ENCODE measurements at places on chromosomes 1 and 21.
A peak's percentile ranks its signal among the peaks of the same experiment; 100 is the strongest.

DNA sequence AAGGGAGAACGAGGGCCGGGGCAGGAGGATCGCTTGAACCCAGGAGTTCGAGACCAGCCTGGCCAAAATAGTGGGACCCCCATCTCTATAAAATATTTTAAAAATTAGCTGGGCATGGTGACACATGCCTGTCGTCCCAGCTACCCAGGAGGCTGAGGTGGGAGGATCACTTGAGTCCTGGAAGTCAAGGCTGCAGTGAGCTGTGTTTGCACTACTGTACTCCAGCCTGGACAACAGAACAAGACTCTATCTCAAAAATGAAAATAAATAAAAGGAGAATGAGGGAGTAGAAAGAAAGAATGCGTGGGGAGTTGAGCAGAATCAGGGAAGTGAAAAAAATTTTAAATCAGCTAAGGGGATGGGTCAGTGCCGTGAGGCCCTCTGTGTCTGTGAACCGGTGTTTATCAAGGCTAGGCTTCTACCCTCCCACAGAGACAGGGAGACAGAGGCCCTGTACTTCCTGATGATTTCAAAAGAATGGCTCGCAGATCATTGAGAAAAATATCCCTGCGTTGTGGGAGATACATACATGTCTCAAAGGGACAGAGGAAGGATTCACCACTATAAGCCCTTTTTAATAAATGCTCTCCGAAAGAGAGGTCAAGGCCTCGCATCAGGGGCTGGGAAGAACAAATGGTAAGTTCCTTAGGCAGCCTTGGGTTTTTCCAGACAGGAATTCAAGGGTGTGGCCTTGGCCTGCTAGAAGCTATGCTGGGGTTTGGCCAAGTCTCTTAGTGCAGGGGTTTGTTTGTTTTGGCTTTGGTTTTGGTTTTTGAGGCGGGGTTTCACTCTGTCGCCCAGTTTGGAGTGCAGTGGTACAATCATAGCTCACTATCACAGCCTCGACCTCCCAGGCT is 20.7 kb downstream of the IL10RB start:
- no peak for DNase-seq

DNA sequence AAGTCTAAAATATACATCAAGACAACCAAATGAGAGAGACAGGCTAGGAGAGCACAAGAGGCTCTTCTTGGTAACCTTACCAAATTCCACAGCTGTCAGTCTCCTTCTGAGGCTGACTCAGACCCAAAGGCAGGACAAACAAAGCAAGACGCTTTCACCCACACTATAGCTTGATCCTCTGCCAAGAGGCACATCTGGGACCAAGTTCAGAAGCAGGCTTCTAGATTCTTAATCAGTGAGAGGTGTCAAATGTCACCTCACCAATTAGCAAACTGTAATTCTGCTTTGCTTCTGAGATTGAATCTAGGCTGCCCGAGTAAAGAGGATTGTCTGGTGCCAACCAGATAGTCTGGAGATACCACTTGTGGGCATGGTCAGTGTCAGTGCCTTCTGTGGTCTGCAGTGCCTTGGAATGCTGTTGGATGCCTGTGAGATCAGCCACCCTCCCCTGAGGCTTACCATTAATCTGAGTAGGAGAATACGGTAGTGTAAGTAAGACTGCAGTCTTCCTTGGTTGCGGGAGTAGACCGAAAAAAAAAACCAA is 151.0 kb downstream of the FMN2 start:
- DNase-seq = peak; percentile 94

- DNase-seq = peak; percentile 66
Measured at GRCh38 chr1:42682739-42683531, 717 bp downstream of the YBX1 start.

- DNase-seq = no peak
Measured at GRCh38 chr1:44862829-44863401, 19.9 kb upstream of the PTCH2 start.

DNA sequence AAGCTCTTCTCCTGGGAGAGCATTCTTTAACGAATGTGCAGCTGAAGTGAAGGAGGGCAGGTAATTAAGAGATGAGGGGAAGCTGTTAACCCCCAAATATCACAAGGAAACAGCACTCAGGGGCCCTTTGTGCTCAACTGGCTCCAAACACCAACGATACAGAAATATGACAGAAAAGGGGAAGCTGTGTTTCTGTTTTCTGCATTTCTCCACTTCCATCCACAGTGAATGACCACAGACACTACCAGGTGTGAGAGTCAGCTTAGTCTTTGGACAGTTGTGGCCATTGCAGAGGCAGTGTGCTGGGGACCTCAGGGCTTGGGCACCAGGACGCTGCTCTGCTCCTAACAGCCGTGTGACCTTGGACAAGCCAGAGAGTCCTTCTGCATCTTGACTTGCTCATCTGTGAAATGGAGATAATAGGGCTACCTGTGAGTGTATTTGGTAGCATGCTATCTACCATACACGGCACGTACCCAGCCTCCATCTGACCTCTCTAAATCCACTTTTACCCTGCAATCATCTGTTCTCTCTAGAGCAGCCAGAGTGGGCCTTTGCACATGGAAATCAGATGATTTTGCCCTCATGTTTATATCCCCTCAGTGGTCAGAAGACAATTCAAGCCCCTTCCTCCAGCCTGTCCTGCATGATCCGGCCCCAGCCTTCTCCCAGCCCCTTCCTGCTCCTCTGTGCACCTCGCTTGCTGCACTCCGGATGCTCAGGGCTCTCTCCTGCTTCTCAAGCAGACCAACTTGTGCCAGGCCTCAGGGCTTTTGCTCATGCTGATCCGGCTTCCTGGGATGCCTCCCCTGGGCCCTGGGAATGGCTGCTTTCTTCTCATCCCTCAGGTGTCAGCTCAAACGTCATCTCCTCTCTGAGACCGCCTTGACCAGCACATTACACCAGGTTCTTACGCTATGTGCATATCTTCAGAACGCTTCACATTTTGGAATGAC is 4.7 kb upstream of the TINAGL1 start:
- no peak for DNase-seq

- no peak for DNase-seq
Measured at GRCh38 chr21:45468971-45469272, 64.0 kb downstream of the COL18A1 start.

DNA sequence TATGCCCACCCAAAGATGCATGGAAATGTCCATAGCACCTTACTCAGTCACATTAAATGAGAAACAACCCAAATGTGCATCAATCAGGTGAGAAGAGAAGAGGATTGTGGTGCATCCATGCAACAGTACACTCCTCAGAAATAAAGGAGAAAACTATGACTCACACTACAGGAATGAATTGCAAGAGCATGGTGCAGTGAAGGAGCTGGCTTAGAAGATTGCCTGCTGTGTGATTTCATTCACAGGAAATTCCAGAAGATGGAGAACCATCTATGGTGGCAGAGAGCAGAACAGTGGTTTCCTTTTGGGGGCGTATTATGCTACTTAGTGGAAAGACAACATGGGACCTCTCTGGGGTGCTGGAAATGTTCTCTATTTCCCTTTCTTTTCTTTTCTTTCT is 278.6 kb upstream of the AJAP1 start:
- no peak for DNase-seq

DNA sequence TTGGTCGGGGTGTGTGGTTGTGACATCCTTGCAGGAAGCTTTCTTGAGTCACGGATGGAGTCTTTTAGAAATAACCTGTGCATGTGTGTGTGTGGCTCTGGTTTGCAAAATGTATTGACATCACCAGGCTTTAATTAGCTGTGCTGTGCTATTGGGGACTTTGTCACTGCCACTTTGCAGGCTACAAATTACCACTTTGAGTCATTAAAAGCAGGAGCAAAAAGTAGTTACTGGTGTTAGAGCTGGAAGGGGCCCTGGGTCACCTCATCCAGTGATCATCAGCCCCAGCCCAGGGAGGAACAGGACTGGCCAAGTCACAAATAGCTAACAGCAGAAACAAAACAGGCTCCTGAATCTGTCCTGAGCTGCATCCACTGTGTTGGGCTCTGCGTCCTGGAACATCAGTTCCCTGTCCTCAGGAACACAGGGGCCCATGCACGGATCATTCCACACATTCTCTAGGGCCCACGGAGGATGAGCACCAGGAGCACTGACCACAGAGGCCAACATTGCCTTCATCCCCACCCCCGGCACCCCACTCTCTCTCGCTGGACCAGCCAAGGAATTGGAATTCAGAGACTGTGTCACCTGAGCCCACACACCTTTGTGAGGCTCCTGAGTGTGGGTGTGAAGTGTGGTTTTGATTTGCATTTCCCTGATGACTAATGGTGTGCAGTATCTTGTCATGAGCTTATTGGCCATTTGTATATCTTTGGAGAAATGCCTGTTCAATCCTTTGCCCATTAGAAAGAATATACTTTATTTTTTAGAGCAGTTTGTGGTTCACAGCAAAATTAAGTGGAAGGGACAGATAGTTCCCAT is 280.1 kb upstream of the C1orf174 start:
- no peak for DNase-seq

GRCh38 chr1:26289158-26290059 is 9.5 kb downstream of the SH3BGRL3 start:
- DNase-seq = peak; percentile 85

- no peak for DNase-seq
Measured at GRCh38 chr1:198162091-198162767, 5.4 kb downstream of the NEK7 start.

All from NCI-H524 (cell line).